ENCODE measurements at places on chromosomes 2 and 18.
A peak's percentile ranks its signal among the peaks of the same experiment; 100 is the strongest.

DNA sequence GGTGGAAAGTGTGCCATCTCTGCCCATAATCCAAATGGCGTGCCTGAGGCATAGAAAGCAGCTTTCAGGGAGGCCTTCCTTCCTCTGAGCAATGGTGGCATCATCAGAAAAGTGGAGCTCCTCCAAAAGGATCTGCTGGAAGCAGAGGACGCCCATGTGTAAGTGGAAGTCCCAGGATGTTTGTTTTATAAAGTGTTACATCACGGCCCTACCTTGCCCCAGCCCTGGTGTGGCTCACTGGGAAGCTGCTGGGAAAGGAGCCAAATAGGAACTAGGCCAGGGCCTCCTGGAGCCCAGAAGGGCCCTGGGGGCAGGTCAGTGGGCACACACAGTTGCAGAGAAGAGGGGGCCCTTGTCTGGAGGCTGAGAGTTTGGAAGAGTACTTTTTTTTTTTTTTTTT lies 4.2 kb upstream of the ODC1 start:
- peak; percentile 44 for DNase-seq

GRCh38 chr2:45330637-45331409 lies 280.2 kb downstream of the SRBD1 start:
- DNase-seq, result peak; percentile 7

DNA sequence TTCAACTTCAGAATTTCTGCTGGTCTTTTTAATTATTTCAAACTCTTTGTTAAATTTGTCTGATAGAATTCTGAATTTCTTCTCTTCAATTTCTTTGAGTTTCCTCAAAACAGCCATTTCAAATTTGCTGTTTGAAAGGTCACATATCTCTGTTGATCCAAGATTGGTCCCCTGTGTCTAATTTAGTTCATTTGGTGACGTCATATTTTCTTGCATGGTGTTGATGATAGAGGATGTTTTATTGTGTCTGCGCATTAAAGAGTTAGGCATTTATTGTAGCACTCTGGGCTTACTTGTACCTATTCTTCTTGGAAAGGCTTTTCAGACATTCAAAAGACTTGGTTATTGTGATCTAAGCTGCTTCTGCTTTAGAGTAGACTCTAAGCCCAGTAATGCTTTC lies 698.4 kb upstream of the LRRTM1 start:
- DNase-seq, result no peak

- DNase-seq, result no peak
Measured at GRCh38 chr2:25926984-25927756, 48.9 kb upstream of the ASXL2 start.

- DNase-seq, result peak; percentile 71
Measured at GRCh38 chr2:199273042-199273511, 184.7 kb downstream of the SATB2 start.

GRCh38 chr18:43868497-43868995 lies 591.3 kb upstream of the SYT4 start:
- no peak for DNase-seq

DNA sequence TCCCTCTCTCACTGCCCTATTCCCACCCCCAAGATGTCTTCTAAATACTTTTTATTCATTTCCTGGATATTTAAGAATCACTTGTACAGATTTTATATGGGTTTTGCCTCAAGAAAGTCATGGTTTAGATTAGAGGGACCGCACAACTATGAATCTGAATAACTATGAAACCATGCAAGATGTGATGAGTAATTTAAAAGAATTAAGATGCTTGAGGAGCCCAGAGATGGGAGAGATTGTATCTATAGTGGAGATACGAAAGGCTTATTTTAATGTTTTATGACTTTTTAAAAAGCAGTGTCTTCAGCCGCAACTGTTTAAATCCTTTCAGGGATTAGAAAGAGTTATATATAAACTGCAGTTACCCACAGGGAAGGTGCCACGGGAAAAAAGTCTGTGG lies 324.1 kb downstream of the LPIN1 start:
- no peak for DNase-seq

DNA sequence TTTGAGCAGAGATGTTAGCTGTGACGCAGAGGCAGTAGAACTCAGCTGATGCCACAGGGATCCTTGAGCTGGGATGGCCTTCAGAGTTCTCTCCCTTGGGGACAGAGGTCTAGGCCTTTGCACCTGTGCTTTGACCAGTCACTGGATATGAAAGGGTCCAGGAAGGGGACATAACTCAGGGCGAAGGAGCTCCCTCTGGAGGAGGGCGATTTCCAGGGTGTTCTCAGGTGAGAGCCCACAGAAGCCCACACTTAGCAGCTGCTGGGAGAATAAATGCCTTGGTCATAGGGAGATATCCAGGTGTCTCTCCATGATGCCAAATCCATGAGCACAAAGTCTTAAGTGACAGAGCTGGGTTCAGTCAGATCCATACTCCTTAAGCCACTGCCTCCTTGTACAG lies 369.2 kb downstream of the NYAP2 start:
- DNase-seq, result no peak

DNA sequence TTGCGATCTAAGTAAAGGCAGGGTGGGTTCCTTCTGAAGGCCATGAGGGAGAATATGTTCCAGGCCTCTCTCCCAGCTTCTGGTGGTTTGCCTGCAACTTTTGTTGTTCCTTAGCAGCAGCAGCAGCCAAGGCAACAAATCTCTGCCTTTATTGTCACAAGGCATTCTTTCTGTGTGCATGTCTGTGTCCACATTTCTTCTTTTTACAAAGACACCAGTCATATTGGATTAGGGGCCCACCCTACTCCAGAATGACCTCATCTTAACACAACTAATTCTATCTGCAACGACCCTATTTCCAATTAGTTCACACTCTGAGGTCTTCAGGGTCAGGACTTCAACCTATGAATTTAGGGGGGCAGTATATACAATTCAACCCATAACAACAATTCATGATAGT lies 587.5 kb downstream of the XIRP2 start:
- DNase-seq, result no peak

GRCh38 chr2:126704434-126705160 lies 48.6 kb downstream of the GYPC start:
- no peak for DNase-seq

- no peak for DNase-seq
Measured at GRCh38 chr18:48137374-48138081, 207.1 kb upstream of the SMAD2 start.

DNA sequence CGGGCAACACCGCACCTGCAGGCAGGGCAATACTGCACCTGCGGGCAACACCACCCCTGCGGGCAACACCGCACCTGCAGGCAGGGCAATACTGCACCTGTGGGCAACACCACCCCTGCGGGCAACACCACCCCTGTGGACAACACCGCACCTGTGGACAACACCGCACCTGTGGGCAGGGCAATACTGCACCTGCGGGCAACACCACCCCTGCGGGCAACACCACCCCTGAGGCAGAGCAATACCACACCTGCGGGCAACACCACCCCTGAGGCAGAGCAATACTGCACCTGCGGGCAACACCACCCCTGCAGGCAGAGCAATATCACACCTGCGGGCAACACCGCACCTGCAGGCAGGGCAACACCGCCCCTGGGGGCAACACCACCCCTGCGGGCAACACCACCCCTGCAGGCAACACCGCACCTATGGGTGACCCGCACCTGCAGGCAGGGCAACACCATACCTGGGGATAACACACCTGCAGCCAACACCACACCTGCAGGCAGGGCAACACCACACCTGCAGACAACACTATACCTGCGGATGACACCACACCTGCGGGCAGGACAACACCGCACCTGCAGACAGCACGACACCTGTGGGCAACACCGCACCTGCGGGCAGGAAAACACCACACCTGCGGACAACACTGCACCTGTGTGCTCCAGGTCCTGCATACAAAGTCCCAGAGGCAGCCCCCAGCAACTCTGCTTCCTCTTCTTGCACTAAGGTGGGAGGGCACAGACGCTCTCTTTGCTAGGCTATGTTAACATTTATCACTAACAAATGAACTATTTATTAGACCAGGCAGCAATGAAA lies 57.7 kb downstream of the EIPR1 start:
- no peak for DNase-seq

DNA sequence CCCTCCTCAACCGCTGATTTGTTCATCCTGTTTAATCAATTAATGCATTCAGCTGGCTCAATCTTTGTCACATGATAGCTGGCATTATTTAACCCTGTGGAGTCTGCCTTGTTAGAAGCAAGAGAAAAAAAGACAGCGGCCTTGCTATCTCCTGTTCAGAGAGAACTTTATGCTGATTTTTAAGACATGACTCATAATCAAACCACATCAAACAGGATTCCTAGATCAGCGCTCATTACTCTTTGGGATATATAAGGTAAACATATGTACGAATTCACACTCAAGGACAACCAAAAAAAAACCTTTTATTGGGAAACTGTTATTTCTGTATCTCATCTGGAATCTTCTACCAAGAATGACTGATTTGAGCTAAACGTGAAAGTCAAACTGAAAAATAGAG lies 195.1 kb downstream of the C1D start:
- DNase-seq, result no peak

GRCh38 chr2:207676827-207677354 lies 34.5 kb upstream of the CCNYL1 start:
- DNase-seq, result peak; percentile 49

- no peak for DNase-seq
Measured at GRCh38 chr2:63875559-63876245, 34.0 kb downstream of the UGP2 start.

DNA sequence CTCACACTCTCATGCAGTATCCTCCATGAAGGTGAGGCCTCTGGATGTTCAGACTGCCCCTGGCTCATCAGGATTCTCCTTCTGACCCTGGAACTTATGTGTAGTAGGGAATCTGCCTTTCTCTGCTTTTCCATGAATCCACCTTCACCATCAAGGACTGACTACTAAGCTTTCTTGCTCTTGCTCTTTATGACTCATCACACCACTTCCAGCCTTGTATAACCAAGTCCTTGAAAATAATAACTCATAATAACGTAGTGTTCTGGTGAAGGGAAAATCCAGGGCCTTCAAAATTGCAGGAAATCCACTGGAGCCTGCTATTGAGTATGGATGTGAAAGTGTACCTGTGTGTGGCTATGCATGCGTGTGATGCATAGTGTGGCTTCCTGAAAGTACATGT lies 11.3 kb upstream of the KCNS3 start:
- no peak for DNase-seq

DNA sequence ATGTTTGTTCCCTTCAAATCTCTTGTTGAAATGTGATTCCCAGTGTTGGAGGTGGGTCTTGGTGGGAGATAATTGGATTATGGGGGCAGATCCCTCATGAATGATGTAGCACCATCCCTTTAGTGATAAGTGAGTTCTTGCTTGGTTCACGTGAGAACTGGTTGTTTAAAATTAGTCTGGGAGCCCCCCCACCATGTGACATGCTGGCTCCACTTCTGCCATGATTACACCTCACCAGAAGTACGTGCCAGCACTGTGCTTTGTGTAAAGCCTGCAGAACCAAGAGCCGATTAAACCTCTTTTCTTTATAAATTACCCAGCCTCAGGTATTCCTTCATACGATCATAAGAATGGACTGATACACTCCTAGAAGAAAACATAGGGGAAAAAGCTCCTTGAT lies 10.1 kb downstream of the ABI2 start:
- no peak for DNase-seq

DNA sequence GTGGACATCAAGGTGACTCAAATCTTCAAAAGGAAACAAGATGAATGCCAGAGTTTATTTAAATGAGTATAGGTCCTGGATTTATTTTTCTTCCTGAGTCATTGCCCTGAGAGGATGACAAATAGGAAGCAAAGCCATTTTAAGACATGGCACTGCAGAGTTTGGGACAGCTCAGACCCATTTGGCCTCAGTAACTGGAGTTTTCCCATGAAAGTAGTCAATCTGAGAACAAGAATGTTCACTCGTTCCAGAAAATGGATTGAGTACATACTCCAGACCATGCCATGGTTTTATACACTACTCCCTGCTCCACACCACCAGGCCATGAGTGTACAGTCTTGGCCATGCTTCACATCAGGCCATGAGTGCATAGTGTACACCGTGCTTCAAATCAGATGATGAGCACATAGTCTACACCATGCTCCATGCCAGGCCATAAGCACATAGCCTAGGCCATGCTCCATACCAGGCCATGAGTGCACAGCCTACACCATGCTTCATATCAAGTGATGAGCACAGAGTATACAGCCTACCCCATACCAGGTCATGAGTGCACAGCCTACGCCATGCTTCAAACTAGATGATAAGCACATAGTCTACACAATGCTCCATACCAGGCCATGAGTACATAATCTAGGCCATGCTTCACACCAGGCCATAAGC lies 202.4 kb downstream of the FBXO15 start:
- DNase-seq, result no peak

DNA sequence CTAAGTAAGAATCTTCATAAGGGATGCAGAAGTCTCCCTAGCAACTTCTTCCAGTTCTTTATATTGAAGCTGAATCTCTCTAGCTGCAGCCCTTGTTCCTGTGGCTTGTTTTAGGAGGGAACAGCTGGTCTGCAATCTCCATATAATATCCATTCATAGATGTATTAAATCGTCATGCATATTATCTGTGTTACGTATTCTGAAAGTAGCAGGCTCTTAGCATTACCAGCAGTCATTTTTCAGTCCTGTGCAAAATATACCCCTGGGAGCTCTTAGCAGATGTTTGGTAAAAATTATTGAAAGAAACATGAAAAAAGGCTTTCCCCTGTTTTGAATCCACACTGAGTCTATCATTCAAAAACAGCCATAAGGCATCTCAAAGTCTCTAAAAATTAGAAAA lies 385.3 kb downstream of the IRS1 start:
- no peak for DNase-seq

GRCh38 chr2:141331127-141331526 lies 799.7 kb downstream of the LRP1B start:
- DNase-seq, result no peak

DNA sequence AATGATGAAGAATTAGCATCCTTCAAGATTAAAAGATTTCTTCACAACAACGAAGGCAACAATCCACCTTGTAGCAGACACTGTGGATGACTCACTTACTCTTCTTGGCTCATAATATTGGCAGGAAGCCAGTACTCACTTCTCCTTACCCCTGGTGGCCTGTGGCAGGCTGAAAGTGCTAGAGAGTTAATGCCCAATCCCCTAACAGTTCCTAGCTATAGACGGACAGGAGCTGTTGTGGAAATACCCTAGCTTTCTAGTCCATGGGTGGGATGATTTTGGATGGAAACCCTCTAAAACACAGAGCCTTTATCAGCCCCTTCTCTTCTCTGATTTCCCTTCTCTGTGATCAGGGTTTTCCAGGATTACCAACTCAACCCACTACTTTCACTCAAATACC lies 128.6 kb upstream of the NYAP2 start:
- no peak for DNase-seq

GRCh38 chr2:50018292-50018691 lies 864.0 kb upstream of the FSHR start:
- DNase-seq, result no peak

- no peak for DNase-seq
Measured at GRCh38 chr2:189261431-189261841, 81.9 kb upstream of the COL5A2 start.

GRCh38 chr18:73318739-73319479 lies 451.1 kb upstream of the NETO1 start:
- DNase-seq, result no peak

- peak; percentile 16 for DNase-seq
Measured at GRCh38 chr2:203453858-203454451, 81.1 kb downstream of the RAPH1 start.
